ENCODE measurements at places on chromosomes 5 and 9.
A peak's percentile ranks its signal among the peaks of the same experiment; 100 is the strongest.

DNA sequence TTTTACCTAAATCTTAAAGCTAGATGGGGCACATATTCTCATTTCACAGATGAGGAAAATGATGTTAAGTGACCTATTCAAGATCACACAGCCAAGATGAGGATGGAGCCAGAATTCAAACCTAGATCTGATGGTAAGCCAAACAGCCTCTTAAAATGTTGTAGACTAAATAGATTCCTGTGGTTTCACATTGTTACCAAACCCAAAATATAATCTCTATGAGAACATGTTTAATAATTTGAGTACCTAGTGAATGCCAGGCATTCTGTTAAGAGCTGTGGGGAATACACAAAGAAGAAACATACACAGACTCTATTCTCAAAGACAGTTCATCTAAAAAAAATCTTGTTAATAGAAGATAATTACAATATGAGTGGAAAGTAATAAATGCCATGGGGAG, 25.2 kb downstream of the HOMER1 start:
- no peak for DNase-seq

DNA sequence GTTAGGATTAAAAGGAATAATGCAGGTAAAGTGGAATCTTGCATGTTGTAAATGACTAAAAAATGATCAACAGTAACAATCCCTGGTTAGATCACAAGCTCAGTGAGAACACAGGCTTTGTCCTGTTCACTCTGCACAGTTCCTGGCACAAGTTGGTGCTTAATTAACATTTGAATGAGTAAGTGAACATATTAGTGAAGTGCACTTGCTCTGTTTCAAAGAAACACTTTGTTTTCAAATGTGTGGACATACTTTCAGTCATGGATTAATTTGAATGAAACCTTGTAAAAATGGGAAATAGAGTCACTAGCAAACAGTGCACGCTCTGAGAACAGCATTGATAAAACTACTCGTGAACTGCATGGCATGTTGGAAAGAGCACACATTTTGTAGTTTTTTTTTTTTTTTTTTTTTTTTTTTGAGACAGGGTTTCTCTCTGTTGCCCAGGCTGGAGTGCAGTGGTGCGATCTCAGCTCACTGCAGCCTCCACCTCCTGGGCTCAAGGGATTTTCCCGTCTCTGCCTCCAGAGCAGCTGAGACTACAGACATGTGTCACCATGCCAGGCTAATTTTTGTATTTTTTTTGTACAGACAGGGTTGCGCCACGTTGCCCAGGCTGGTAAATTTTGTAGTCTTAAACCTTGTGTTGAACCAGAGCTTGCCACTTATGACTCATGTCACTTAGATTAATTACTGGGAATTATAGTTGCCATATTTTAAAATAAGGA, 159.9 kb downstream of the LURAP1L start:
- DNase-seq = no peak

- DNase-seq = no peak
These were observed 158.7 kb upstream of the TUT7 start for GRCh38 chr9:86512929-86513328.

DNA sequence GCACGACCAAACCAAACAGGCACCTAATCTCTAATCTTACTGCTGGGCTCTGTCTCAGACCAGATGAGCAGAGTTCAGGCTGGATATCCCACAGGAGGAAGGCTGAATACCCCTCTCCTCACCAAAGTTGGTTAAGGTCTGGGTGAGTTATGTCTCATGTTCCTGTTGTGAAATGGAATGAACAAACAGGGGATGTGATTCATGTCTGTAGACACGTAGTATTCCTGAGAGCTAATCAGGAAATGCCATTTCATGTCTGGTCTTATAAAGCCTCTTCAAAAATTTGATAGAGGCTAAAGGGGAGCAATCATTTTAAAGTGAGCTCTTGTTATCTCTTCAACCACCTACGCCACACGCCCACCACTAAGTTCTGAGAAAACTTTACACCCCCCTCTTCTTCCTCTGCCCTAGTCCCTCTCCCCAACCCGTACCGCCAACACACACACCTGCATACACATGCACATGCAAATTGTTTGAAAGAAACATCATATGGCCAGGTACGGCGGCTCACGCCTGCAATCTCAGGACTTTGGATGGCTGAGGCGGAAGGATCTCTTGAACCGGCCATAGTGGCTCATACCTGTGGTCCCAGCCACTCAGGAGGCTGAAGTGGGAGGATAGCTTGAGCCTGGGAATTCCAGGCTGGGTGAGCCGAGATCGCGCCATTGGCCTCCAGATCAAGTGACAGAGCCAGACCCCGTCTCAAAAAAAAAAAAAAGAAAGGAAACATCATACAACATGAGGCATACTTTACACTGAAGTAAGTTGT, 69.8 kb upstream of the RAI14 start:
- no peak for DNase-seq

DNA sequence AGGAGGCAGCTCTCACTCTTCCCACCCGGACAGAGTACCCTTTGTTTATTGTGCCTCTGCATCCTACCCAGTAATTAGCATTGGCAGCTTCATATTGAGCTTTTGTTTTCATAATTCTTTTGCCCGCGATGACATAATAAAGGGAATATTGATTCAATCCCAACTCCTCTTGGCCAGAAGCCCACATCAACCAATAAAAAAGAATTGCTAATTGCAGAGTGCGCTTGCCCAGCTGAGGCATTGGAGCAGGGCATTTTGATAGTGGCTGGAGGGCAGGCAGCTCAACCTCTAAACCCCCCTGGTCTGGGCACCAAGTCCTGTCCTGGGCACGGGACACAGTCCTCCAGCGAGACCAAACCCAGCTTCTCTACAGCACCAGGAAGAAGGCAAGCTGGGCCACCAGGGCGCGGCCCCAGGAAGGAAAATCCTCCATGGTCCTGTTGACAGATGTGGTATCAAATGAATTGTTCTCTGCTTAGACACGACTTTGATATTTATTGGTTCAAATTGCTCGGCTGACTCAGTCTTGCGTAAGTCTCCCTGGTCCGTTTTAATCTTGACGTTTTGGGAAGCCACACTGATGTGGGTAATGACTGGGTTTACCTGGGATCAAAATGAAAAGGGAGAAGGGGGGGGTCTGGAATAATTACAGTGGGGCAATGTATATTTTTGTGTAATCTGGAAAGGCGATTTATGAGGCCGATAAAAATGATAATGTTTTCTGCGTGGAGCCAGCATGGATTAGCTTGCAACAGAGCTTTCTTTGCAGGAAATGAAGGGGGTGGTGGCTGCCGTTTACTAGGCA, 220.7 kb upstream of the MSX2 start:
- no peak for DNase-seq

GRCh38 chr5:123751670-123752069, 239.7 kb downstream of the CSNK1G3 start:
- DNase-seq = no peak

- DNase-seq = no peak
These were observed 581.6 kb upstream of the CDH9 start for GRCh38 chr5:27619982-27620381.

GRCh38 chr5:179232091-179232735, 113.0 kb downstream of the ADAMTS2 start:
- no peak for DNase-seq

GRCh38 chr5:56647099-56647850, 168.1 kb upstream of the MAP3K1 start:
- DNase-seq = no peak

DNA sequence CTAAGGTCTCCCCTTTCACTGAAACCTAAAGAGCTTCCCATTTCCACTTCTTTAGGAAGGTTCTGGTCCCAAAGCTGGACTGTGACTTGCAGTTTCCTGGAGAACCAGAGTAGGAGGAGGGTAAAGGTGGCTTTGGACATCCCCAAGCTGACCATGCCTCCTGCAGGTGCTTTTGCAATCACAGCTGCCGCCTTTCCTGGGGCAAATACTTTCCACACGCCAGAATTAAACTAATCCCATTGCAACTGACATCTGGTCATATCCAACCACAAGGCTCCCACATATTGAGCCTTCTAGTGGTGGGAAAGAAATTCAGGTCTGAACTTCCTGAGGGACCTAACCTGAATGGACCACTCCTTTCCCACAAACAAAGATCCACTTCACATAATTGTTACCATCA, 92.7 kb downstream of the NRG2 start:
- no peak for DNase-seq

- DNase-seq = no peak
These were observed 816.2 kb upstream of the GRAMD2B start for GRCh38 chr5:125607018-125607417.

GRCh38 chr9:35910613-35911359, 1.5 kb downstream of the SPAAR start:
- peak; percentile 48 for DNase-seq

GRCh38 chr5:88734191-88734640, 148.8 kb downstream of the MEF2C start:
- DNase-seq = no peak

- no peak for DNase-seq
These were observed 64.2 kb downstream of the PRLR start for GRCh38 chr5:35166043-35166442.

DNA sequence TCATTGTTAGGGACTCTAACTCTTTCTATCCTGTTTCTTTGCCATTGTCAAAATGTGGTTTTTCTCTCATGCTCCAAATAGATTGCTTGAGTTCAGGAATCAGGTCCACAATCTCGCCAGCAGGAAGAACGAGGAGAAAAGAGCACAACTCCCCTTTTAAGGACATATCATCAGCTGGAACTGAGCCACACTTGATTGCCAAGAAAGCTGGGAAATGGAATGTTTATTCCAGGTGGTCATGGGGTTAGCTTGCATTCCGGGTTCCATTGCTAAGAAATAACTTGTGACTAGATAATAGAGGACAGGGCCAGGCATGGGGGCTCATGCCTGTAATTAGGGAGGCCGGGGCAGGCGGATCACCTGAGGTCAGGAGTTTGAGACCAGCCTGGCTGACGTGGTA, 32.4 kb upstream of the C9orf57 start:
- no peak for DNase-seq

DNA sequence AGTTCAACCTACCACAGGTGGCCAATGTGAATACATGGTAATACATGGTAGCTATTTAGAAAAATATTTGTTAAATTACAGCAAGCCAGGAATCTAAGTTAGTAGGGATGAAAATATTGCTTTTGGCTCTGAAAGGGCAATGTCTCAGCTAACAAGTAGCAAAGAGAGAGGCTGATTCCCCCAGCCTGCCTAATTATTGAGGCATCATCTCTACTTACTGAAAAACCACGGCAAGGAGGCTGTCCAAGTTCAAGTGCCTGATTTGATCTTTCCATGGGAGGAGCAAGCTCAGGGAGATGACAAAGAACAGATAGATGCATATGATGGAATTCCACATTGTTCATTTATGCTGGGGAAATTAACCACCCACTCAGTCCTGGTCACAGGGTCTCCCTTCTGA, 28.7 kb upstream of the UBTD2 start:
- no peak for DNase-seq

DNA sequence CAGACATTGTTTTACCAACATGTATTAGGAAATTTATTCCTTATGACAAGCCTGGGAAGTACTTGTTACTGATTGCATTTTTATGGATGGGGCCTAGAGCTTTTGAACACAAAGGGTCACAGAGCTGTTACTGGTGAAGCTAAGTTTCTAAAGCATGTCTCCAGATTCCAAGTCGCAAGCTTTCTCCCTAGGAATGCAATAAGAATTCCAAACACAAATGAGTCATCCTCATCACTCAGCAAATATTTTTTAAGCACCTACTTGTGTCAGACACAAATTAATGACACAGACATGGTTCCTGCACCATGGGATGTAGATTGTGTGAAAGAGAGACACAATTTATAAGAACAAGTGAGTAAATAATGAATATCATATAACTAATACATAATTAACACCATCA, 11.0 kb upstream of the SH3RF2 start:
- DNase-seq = no peak

DNA sequence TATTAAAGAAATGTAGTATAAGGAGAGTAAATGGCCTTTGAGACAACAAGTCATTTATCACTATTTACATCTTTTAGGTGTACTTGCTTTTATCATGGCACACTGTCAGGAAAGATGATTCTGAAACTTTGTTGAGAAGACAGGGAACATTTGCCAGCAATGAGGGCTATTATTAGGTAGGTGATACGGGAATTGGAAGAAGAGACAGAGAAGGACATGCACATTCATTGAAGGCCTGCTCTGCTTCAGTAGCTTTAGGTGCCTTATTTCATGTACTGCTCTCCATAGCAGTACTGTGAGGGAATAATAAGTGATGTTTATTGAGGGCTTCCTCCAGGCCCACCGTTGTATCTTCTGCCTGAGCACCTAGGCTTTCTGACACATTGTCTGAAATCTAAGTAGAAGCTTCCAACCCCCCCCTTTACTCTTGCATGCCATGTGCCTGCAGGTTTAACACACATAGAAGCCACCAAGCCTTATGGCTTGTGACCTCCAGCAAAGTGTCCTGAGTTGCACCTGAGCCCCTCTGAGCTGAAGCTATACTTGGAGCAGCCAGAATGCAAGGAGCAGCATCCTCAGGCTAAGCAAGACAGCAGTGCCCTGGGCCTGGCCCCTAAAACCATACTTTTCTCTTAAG, 275.2 kb upstream of the VLDLR start:
- DNase-seq = no peak

DNA sequence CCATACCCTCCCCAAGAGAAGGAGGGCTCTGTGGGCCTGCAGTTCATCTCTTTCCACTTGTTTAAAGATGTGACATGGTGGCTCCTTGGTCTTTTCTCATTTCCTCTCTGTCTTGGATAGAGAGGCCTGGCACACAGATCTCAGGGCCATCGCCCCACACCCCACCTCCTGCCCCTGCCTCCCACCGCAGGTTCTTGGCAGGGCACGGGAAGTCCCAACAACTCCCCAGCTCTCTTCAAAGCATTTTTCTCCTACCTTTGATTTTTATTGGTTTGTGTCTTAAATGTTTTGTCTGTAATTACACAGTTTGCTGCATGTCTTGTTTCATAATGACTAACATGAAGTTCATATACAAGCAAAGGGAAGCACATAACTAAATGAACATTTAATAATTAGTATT, 178.5 kb upstream of the MSX2 start:
- no peak for DNase-seq

GRCh38 chr5:176812269-176813259, 2.2 kb downstream of the UNC5A start:
- peak; percentile 84 for DNase-seq

- no peak for DNase-seq
These were observed 195.3 kb downstream of the CNTLN start for GRCh38 chr9:17330097-17330496.

- DNase-seq = no peak
These were observed 54.0 kb upstream of the ALDH1B1 start for GRCh38 chr9:38338342-38339018.

GRCh38 chr5:154535535-154535934, 57.5 kb upstream of the HAND1 start:
- DNase-seq = no peak

DNA sequence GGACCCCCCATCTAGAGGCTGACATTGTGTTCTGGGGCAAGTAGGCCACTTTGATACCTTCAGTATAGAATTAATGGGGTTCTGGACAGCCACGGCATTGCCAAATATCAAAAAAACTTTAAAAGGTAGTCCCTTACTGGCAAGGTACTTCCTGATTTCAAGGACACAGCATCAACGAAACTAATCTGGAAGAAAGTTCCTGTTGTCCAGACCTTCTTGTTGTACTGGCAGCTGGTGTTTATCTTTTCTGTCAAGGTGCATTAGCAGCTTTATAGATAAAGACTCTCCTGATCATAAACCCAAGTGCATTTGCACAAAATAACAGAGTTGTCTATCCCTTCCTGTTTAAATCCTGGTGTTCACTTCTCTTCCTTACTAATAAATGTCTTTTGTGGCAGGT, 23.7 kb upstream of the GOLGA1 start:
- no peak for DNase-seq

- peak; percentile 70 for DNase-seq
These were observed at the start of gene PCDHGA10 for GRCh38 chr5:141412854-141413539. Gene PCDHGA10 (plus strand): TSS chr5:141412987. CDS start chr5:141413176, 189 bp downstream.

GRCh38 chr9:110153431-110153830, 54.5 kb downstream of the C9orf152 start:
- DNase-seq = no peak
